COR-L47 (cell line): ENCODE measurements at places on chromosomes 2 and 18.

GRCh38 chr2:50415392-50415791 is 616.5 kb downstream of the NRXN1 start:
- no peak for DNase-seq

DNA sequence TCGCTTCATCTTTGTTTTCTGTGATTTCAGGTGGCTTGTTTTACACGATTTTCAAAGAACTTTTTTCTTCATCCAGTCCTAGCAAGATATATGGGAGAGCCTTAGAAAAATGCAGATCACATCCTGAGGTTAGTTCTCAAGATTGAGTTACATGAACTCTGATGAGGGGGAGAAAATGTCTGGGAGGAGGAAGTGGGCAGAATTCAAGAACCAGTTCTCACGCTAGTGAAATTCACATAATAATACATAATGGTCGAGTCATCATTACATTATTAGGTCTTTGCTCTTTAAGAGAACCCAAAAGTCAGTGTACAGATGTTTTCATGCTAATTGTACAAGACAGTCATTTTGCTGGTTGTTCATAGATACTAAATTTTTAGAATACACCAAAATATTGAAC is 7.0 kb downstream of the TIMM21 start:
- DNase-seq: no peak

DNA sequence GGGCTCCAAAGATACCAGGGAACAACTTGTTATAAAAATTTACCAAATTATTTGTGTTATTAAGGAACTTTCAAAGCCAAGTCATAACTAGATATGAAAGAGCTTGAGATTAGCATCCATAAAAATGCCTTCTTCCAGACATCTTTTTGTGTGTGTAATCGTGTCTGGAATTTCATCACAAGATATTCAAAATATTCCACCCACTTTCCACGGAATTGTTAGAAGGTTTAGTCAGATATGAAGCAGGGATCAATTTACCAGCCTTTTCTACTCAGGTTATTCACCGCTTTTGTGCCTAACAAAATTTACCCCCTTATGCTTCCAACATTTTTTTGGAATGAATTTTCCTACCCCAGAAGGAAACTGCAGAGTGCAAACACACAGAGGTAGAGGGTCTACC is 130.2 kb upstream of the ACVR2A start:
- no peak for DNase-seq

DNA sequence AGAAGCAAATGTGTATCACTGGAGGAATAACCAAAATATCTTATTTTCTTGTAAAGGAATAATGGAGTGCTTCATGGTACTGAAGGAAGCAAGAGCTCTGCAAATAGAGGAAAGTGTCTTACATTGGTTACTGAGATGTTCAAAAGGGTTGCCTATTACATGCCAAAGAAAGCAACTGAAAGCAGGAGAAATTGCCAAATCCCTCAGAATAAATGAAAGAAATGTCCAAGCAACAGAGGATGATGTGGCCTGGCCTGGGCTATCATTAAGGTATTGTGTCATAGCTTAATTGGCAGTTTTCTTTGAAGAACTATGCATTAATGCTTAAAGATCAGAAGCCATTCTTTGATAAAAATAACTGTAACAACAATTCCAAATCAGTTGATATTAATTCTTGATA is 173.7 kb downstream of the RAB3GAP1 start:
- no peak for DNase-seq

GRCh38 chr2:46859482-46859881 is 56.1 kb downstream of the MCFD2 start:
- no peak for DNase-seq
